ENCODE measurements at places on chromosomes 2 and 18.
A peak's percentile ranks its signal among the peaks of the same experiment; 100 is the strongest.

DNA sequence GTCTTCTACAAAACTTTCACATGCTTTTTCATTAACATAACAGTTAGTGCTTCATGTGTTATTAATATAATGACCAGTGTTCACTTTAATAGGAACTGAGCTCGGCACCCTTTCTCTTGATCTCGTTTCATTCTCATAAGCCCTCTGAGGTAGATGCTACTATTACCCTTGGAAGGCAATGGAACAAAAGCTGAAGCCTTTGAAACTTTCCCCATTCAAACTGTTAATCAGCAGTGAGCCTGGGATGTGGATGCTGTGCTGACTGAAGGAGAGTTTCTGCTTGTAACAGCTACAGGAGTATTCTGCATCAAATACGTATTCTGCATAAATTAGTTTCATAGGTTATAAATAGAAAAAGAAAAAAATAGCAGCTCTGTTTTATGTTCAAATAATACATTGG is 904.0 kb upstream of the CDH2 start:
- no peak for DNase-seq

GRCh38 chr2:189013671-189014448 is 39.7 kb downstream of the COL3A1 start:
- no peak for DNase-seq

GRCh38 chr2:26820932-26821331 is 27.0 kb upstream of the DPYSL5 start:
- DNase-seq = no peak

DNA sequence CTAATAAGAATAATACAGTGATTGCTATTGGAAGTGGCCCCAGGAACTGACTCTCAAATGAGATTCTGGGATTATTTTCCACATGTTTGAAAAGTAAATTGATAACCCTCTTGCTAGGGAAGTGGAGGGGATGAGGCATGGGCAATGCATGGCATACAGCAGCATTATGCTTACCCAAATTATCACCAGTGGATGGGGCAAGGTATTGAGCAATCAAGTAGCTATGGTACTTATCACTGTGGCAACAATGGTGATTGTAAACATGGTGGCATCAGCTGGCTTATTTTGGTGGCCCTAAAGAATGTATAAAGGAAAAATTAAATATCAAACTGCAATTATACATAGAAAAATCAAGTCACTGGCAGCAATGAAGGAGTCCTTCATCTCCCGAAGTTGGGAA is 155.1 kb downstream of the FIGN start:
- DNase-seq = no peak

- no peak for DNase-seq
These were observed 108.1 kb upstream of the SIX3 start for GRCh38 chr2:44833171-44834069.

DNA sequence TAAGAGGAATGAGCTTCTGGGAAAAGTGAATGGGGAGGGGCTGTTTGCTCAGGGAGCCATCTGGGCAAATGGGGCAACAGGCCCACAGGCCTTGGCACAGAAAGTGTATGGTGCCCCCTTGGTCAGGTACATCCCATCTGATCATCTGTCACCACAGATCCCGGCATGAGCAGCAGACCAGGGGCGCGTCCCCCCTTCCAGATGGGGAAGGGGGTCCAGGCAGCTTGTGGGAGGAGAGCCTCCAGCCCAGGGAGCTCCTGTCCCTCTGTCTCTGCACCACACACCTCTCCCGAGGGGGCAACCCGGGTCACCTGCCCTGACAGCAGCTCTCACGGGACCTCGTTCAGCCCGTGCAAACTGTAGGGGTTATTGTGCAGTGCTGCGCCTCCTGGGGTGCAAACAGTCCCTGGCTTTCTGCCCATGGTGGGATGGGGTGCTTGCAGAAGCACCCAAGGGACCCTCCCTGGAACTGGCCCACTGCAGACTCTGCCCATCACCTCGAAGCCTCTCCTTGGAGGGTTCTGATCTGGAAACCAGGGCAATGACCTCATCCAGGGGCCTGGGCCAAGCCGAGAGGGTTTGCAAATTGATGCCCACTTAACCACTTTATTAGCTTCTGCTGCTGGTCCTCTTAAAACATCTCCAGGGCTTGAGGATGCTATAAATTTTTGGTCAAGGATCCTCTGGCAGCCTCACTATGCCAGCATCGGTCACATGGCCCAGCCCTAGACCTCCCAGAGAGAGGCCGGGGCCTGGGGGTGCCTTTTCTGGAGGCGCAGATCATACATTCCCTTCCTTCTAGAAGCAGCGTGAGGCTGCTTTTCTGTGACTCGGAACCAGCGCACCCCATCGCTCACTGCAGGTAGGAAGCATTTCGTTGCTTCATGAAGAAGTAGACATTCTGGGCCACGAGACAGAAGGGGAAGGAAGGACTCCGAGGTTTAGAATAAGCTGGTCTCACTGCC is 7.6 kb upstream of the BOK start:
- no peak for DNase-seq

GRCh38 chr2:118123561-118124232 is 35.4 kb downstream of the INSIG2 start:
- DNase-seq = no peak

GRCh38 chr2:8457699-8458502 is 224.0 kb upstream of the ID2 start:
- DNase-seq = no peak

DNA sequence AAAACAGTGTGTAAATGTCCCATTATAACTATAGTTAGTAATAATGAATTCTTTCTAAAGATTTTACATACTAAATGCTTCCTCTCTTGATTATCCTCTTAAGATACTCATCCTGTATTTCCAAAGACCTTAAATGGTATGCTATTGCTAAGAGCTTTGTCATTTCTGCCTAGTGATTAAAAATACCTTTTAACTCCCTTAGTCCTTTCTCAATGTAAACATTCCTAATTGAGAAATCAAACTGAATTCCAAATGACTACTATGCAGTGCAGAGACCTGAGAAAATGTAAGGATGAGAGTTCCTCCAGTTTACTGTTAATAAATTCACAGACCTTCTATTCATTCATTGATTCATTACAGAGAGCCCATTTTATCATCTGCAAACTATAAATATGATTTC is 86.9 kb downstream of the SOS1 start:
- DNase-seq = no peak

- DNase-seq = no peak
These were observed 1248.9 kb upstream of the CHAC2 start for GRCh38 chr2:52518678-52519077.

DNA sequence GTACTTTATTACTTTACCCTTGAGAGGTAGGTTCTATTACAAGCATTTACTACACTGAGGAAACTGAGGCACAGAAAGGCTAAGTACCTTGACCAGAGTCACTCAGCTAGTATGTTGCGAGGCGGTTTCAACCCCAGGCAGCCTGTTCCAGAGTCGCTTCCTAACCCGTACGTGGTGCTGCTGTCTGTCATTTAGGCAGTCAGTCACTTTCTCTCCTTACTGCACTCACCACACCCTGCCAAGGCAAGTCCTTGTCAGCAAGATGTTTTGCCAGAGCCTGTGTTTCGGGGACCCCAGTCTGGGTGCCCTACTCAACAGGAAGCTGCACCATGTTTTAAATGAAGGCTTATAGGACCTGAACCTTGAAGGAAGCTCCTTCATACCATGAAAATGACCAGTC is 174.9 kb downstream of the TPGS2 start:
- DNase-seq = no peak

GRCh38 chr2:168156661-168157060 is 90.7 kb downstream of the STK39 start:
- DNase-seq = no peak

- no peak for DNase-seq
These were observed 10.9 kb upstream of the CDH20 start for GRCh38 chr18:61322265-61322873.

- no peak for DNase-seq
These were observed 24.0 kb downstream of the HS1BP3 start for GRCh38 chr2:20626698-20627513.

GRCh38 chr18:5891854-5892215 is 3.5 kb downstream of the TMEM200C start:
- no peak for DNase-seq

- peak; percentile 66 for DNase-seq
These were observed 113.1 kb downstream of the MREG start for GRCh38 chr2:215900203-215900611.

DNA sequence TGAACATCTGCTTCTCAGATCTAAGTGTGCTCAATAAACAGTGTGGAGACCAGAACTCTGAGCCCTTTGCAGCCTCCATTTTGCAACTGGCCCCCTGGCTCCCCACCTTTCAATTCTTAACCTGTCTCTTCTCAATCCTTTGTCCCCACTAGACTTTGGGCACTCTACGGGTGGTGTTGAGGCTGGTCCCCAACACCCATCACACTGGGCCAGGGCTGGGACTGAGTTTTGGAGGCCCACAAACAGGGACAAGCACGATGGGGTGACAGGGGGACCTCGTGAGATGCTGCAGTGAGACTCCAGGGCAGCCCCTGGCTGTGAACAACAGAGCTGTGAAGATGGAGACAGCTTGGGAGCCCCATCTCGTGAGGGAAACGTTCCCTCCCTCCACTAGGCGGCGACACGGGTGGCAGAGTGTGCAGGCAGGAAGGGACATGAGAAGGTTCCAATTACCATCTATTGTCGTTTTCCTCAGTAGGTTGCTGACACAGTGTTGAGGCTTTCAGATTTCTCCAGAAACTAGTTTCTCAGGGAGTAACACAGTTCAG is 1.2 kb downstream of the ANKMY1 start:
- DNase-seq = peak; percentile 69

DNA sequence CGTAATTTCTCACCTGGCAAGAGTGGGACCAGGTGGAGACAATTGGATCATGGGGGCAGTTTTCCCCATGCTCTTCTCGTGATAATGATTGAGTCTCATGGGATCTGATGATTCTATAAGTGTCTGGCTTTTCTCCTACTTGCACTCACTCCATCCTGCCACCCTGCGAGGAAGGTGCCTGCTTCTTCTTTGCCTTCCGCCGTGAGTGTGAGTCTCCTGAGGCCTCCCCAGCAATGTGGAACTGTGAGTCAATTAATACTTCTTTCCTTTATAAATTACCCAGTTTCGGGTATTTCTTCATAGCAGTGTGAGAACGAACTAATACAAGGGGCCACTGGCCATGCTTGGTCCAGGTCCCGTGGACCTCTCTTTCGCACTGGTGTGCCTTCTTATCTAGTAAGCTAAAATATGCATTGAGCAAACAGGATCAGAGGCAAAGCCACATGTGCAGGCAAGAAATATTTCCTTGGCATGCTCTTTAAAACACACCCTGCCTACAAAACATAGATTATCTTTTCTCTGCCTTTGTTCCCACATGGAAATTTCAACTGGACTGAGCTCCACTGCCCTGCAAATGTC is 821.1 kb downstream of the TRIB2 start:
- no peak for DNase-seq

- no peak for DNase-seq
These were observed 97.3 kb downstream of the RTP5 start for GRCh38 chr2:241966647-241967466.

- DNase-seq = no peak
These were observed 27.3 kb downstream of the CAB39 start for GRCh38 chr2:230739961-230740360.

DNA sequence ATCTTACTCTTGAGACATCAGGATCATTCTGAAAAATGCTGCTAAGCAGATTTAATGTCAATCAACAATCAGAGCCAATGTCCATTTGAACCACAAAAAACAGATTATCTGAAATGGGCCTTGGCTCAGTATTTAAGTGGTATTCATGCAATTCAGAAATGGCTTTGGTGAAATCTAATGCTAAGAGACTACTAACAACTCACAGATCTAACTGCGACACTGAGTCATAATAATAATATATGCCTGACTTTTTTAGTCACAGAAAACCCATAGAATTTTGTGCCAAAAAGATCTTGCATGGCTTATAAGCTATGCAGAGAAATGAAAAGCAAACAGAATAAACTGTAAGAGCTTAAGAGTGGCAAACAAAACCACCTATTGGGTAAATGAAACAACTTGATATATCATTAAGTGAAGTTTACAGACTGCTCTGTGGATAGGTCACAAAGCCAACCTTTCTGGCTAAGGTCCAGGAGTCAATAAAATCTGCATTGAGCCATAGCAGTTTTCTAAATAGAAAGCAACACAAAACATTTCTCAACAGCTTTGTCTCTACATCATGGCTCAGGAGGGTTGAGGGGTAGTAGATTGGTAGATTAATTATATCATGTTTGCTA is 234.3 kb downstream of the LRATD1 start:
- no peak for DNase-seq

- no peak for DNase-seq
These were observed 74.2 kb downstream of the VWA3B start for GRCh38 chr2:98161186-98161585.

DNA sequence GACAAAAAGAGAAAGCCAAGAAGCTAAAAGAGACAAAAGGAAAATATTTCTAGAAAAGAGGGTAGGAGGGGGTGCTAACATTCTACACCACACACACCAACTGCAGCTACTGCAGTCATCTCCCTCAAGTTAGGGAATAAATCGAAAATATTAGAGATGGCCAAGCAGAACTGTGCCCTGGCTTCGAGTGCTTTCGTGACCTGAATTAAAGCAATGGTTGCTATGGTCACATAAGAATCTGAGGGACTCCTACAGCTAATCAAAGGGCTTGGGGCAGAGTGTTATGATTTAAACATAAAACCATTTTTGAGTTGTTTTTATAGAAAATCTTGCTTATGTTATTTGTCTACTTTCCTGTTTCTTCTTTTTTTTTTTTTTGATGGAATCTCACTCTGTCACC is 159.6 kb upstream of the HNRNPA3 start:
- DNase-seq = no peak

DNA sequence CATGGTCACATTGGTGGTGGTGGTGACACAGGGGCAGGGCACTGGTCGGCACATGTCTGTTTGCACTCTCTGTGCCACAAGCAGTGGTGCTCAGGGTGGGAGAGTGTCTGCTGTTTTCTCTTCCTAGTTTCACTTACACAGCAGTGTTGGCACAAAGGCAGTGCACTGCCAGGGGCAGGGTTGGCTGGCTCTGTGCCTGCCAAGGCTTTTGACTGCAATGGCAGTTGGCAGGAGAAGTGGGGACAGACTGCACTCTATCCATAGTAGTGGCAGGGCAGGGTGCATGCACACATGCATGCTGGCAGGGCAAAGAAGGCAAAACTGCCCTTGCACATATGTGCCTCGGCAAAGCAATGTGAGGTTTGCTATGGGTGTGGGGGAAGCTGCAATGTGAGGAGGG is 635.9 kb downstream of the SUCLG1 start:
- DNase-seq = no peak

- DNase-seq = no peak
These were observed 140.6 kb downstream of the PID1 start for GRCh38 chr2:229130522-229130921.

- DNase-seq = no peak
These were observed 187.6 kb downstream of the ZNF521 start for GRCh38 chr18:25164211-25164847.

DNA sequence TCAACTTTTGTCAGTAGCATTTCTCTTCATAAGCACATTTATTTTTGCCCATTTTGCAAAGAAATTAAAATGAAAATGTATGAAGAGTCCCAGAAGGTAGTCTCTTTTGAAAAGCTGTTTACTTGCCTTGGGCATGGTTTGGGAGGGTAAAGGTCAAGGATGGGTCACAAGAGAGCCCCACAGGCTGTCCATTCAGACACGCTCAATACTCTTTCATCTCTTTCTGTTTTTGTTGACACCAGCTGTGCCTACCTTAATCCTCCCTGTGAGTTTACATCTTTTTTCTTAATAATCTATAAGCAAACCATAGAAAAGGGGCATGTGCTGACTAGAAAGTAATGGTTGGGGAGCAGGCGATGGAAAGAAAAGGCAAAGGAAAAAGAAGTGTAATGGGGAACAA is 49.6 kb upstream of the KLF7 start:
- DNase-seq = no peak

- no peak for DNase-seq
These were observed 162.4 kb downstream of the CELF4 start for GRCh38 chr18:37403100-37403781.

Measured in CD4-positive, alpha-beta T cell (primary cell).